ENCODE measurements at places on chromosomes 6 and 20.

DNA sequence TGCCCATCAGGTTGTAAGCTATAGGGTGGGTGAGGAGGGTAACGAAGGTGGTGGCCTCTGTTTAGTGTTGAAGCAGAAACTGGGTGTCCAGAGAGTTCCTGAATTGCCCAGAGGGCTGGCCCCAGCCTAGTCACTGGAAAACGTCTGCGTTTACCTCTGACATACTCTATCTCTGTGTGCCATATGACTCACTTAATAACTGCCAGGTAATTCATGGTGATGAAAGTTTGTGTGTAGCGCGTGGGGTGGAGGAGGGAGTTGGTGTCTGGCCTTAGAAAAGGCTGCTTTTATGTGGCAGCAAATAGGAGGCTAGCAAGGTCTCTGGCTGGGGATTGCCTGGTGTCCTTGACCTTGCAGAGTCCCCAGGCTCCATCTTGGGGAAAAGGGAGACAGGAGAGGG is 47.3 kb downstream of the SLC35D3 start:
- no peak for DNase-seq

DNA sequence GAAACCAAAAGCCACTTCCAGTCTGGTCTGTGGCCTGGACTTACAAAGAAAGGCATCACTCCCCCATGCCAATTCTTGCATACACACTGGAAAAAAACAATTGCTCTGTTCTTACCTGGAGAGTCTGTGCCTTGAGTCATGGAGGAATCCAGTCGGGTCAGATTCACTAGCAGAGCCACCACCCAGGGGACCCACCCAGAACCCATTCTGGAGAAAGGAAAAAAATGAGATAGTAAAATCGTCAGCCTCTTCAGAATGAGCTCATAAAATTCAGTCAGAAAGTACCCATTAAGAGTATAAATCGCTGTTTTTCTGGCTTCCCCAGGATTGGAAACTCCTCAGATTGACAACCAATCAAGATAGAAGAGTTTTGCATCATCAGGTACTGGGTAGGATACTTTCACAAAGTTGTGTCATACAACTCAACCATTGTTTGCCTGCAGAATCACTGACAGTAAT is at the start of gene HLA-DOB:
HLA-DOB (minus strand) TSS at position 257 of the 459 bp plus-strand sequence; CDS start at position 206, 51 bp downstream.
- no peak for DNase-seq

- DNase-seq = no peak
Measured at GRCh38 chr6:93896081-93896480, 476.7 kb upstream of the EPHA7 start.

DNA sequence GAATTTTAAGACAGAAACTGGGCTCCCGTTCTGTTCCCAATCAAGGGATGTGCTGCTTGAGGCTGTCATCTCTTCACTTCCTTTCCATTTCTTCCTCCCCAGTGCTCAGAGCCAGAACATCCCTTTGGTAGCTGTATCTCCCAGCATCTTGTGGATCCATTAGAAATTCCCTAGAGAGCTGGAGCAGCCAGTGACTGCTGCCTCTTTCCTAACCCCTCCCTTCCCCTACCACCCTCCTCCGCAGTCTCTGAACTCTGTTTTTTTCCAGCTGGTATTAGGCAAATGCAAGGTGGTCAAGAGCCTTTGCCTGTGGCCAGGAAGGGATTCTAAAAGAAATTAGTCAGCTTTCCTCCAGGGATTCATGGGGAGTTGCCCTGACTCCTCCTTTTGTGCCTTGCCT is 208.0 kb downstream of the EYA2 start:
- DNase-seq = no peak

GRCh38 chr6:154466971-154467679 is 43.4 kb downstream of the CNKSR3 start:
- no peak for DNase-seq

DNA sequence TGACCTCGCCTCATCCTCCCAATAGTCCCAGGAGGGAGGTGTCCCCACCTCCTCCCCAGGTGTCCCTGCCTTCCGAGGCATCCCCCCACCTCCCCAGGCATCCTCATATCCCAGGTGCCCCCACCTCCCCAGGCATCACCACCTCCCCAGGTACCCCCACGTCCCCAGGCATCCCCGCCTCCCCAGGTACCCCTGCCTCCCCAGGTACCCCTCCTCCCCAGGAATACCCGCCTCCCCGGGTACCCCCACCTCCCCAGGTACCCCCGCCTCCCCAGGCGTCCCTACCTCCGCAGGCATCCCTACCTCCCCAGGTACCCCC is 198.9 kb downstream of the SYNDIG1 start:
- no peak for DNase-seq

DNA sequence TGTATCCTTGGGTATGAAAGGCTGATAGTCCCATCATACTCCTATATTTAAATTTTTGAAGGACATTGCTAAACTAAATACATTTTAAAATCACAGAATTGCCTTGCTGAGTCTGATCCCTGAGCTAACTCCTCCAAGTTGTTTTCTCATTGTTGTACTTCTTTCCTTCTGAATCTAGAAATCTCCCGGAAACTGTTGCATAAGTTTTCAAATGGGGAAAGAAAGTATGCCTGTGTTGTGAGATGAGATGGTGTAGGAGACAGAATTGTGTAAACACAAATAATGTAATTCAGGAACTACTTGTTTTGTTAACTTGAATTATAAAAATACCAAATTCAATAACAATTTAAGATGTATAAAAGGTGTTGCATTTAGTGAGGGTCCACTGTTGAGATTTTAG is 7.3 kb downstream of the PNRC1 start:
- no peak for DNase-seq

GRCh38 chr20:23448167-23448566 is 4.5 kb downstream of the CST11 start:
- no peak for DNase-seq

DNA sequence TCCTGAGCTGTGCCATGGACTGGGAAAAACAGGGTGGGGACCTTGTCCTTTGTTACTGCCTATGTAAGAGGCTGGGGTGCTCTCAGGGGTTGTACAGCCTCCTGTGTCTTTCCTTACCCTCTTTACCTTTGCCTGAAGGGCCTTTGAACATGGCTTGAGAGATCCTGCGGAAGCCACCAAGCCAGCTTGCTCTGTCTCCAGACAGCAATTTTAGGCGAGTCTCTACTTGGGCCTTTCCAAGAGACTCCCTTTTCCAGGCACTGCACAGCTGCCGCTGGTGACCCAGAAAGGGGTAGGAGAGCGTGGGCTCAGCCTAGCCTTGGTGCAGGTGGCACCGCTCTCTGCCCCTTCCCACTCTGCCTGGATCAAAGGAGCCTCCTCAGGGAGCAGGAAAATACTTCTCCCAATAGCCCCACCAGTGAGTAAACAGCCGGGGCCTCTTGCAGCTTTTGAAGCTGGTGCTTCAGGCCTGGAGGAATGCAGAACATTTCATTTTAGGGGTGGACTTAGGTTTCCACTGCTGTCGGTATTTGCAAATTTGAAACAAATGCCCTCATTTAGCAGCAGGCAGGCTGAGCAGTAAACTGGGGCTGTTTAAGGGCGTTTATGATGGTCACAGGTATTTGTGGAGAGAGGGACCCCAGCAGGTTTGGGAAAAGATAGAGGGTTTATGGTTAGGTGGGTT is 13.9 kb downstream of the PTK7 start:
- no peak for DNase-seq

DNA sequence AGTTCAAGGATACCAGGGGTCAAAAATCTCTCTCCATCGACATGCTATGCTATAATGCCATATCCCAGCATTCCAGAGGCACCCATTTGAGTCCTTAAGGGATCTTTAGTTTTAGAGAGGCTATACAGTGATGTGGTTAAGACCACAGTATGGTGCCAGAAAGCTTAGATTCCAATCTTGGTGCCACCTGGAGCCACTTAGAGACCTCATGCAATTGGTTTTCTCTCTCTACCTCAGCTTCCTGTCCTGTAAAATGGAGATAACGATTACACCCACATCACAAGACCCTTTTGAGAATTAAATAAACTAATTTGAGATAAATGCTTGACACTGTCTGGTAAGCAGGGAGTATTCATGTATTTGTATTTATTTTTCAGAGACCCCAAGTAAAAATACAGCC is 39.0 kb downstream of the PLAGL1 start:
- no peak for DNase-seq

DNA sequence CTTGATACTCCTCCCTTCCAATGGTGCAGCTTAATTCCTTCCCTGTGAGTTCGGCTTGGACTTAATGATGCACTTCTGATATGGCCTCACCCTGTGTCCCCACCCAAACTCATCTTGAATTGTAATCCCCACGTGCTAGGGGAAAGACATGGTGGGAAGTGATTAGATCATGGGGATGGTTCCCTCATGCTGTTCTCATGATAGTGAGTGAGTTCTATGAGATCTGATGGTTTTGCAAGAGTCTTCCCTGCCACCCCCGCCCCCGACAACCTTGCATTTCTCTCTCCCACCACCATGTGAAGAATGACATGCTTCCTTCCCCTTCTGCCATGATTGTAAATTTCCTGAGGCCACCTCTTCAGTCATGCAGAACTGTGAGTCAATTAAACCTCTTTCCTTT is 50.3 kb upstream of the HLA-G start:
- no peak for DNase-seq

GRCh38 chr6:134590449-134590848 is 272.5 kb upstream of the SGK1 start:
- no peak for DNase-seq

DNA sequence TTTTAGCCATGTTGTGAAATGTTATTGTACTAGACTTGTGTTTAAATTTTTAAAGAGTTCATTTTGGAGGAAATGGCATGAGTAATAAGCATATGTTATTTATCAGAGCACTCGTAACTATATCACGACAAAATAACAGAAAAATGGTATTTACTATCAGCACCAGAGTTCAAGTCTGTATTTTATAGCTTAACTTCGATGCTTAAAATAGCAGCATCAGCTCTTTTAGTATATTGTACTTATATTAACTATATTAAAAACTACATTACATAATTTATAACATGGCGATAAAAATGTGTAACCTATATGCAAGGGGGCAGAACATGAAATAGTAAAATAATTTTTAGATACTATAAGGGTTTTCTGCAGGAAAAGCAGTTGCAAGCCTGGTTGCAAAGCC is 52.9 kb downstream of the ABRACL start:
- no peak for DNase-seq

- no peak for DNase-seq
Measured at GRCh38 chr20:50123418-50123817, 10.5 kb upstream of the UBE2V1 start.

GRCh38 chr6:168956884-168957730 is 296.5 kb downstream of the THBS2 start:
- DNase-seq = peak; percentile 36

DNA sequence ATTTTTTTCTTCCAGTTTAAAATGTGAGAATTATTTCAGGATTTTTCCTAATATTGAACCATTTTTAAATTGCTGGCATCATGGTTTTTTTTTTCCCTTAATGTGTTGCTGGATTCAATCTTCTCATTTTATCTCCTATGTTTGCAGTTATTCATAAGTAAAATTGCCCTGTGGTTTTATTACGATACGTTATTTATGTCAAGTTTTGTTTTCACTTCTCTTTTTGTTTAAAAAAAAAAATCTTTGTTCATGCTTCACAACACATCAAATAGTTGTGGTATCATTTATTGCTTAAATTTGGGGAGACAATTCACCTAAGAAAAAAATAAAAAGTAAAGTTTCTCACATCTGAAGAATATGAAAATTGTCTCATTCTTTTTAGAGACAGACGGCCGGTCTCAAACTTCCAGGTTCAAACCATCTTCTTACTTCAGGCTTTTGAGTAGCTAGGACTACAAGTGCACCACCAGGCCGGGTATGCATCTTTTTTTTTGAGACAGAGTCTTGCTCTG is 239.3 kb upstream of the ID4 start:
- DNase-seq = no peak

DNA sequence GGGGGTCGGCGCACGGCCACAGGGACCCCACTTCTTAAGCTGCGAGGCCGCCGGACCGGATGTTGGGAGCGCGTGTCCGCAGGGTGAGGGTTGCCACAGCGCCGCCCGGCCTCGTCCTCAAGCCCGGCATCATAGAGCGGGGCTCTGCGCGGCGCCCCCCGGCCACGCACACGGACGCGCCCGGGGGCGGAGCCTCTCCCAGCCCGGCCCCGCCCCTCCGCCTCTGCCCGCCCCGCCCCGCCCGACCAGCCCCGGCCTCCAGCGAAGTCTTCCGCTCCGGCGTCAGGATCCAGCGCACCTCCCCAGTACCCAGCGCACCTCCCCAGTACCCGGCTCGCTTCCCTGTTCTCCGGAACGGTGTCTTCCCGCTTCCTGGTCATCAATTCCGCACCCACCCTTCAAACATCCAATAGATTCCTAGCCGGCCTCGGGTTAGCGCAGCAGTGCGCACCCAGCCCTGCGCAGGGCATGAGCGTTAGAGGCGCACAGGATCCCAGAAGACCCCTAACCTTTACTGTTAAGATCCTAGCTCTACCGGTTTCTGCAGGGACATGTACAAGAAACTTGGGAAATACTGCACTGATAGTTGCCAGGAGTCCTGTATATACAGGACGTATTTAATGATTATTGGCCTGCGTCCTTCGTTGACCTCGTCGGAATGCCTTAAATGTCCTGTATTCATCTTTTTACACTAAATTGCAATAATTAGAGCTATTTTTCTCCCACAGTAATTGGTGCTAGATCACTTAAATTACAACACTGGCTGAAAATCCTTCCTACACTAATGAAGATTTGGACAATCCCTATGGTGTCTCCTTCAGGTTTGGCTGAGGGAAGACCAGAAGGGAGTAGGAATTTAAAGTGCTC is 535 bp upstream of the DNAAF9 start:
- peak; percentile 82 for DNase-seq

GRCh38 chr6:140857739-140858380 is 1274.9 kb upstream of the GJE1 start:
- DNase-seq = no peak

DNA sequence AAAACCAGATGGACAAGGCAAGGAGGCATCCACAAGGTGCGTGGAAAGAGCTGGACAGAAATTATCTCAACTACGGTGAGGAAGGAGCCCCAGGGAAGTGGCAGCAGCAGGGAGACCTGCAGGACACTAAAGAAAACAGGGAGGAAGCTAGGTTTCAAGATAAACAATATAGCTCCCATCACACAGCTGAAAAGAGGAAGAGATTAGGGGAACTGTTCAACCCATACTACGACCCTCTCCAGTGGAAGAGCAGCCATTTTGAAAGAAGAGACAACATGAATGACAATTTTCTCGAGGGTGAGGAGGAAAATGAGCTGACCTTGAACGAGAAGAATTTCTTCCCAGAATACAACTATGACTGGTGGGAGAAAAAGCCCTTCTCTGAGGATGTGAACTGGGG is 26.8 kb downstream of the TRMT6 start:
- no peak for DNase-seq

DNA sequence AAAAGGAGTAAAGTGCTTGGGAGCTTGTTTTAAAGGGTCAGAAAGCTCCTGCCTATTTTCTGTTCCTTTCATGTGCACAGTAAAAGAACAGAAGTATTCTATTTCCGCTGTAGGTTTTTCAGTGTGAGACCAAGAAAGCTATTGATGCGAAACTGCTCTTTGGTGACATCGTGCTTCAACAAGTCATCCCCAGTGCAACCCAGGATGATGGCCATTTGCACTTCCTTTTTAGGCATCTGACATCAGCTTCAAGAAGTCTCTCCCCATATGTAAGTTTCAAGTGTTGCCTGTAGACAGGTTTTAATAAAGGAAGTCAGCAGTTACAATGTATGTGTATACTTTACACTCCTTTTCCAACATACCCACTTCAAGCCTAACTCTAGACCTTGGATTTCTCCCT is 131.6 kb downstream of the RFX6 start:
- DNase-seq = no peak

Data from GM19239 (cell line).